Stimulated activated CD8-positive, alpha-beta memory T cell treated with anti-CD3 and anti-CD28 coated beads, Interleukin-15, amount 100 ng/mL, for 24 hours (primary cell): ENCODE measurements at places on chromosomes 7 and 10.

DNA sequence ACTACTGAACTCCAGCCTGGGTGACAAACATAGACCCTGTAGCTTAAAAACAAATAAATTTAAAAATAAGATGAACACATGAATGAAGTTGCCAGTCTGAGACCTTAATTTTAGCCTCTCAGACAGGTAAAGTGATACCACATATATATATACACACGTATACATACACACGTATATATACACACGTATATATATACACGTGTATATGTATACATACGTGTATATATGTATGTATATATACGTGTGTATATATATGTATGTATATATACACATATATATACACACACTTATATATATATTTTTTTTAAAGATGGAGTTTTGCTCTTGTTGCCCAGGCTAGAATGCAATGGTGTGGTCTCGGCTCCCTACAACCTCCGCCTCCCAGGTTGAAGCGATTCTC is 62.7 kb downstream of the UBE2H start:
- DNase-seq, result no peak

GRCh38 chr10:47058961-47059391 is 147.7 kb downstream of the PTPN20 start:
- DNase-seq, result no peak

DNA sequence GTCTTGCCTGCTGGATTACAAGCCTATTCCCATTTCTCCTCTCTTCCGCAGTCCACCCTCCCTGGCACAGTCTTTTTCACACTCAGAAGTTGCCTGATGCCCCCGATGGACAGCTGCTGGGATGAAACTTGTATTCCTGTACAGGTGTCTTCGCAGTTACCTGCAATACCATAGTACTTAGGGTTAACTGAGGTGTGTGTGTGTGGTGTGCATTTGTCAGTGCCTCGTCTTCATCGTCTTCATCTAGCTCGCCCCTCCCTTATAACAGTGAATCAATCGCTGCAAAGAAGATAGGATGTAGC is 11.0 kb downstream of the NXPH1 start:
- no peak for DNase-seq

GRCh38 chr7:131943646-131944045 is 387.2 kb upstream of the PODXL start:
- no peak for DNase-seq

DNA sequence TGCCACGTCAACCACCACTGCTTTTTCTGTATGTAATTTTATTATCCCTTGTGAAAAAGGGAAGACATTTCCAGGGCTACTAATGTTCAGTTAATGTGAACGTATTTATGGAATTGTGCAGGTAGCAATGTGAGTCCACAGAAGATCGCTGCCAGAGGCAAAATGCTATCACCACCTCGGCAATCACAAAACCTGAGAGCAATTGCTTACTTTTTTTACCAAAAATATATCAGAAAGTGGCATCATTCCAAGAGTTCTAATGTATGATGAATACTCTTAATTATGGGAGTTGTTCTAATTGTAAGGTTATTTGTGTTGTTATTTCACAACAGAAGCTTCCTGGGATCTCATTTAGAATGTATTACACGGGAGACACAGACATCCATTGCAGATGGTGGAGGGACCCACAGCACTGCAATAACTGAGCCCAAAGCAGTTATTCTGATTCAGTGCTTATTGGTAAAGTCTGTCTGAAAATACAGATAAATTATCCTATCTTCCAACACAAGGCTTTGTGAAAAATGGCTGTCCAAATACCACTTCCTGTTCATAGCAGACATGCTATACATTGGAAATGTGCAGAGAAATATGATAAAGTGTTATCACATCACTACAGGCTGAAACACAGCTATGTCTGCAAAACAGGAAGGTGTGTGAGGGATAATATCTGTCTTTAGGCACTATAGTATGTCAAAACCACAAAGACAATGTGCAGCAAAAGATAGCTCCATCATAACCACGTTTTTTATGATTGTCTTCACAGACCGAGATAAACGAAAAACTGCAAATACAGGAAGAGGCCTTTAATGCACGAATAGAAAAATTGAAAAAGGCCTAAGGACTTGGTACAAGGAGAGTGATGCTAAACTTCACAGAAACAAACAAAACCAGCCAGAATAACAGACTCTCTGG is 102.7 kb downstream of the CABCOCO1 start:
- DNase-seq, result no peak

GRCh38 chr7:19262826-19263225 is 117.6 kb upstream of the FERD3L start:
- no peak for DNase-seq

DNA sequence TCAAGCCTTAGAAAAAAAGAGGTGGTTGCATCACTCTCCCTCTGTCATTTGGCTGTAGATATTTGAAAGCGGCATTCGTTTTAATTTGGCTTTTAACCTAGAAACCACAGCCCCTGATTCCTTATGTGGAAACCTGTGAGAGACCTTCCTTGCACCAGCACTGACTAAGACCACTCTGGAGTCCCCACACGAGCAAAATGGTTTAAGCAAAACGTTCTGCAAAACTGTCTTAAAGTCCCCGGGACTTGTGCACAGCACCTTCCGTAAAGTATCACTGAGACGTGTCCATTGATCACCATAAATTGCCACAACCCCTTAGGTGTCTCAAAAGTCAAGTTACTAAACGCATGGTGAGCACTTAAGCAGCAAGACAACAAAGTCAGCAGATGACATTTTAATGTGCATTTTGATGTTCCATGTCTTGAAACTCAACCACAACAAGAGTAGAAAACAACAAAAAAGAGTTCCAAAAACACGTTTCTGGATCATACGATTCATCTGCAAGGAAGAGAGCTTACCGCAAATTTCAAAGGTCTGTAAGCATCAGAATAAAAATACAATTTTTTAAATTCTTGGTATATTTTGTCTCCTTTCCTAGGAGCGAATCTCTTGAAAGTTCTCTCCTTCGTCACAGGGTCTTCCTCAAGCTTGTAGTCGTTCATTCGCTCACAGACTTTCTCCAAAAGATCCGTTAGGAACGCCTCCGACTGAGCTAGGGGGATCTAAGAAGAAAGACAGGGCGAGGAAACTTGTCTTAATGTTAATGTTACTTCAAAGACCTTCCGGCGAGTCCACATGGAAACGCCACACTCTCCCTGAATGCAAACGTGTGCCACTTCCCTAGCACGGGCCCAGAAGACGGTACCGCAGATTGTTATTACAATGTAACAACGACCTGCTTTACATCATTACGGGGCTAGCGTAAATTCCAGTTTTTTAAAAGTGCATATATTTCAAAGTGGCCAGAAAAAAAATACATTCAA is 37.7 kb downstream of the CNPY1 start:
- no peak for DNase-seq

GRCh38 chr10:114174695-114175188 is 739 bp upstream of the CCDC186 start:
- DNase-seq, result peak; percentile 10

DNA sequence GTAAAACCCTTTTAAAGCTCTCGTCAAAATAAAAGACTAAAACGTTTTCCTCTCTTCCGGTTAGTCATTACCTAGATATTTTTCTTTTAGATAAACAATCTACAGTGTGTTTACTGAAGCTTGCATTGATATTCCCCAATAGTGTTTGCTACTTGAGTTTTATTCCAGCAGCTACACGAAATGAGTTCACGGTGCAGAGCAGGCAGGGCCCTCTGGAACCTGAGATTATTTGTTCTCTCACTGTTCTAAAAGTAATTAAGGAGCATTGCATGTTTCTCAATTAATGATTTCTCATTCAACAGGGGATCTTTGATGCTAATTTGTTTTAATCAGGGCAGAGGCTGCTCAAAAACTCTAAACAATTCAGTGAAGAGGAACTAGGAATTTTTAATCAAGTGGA is 319.7 kb downstream of the GFRA1 start:
- DNase-seq, result no peak

- no peak for DNase-seq
Observed at GRCh38 chr10:84862551-84862950, 534.2 kb downstream of the CCSER2 start.

GRCh38 chr7:77940647-77941046 is 142.1 kb downstream of the PHTF2 start:
- no peak for DNase-seq

DNA sequence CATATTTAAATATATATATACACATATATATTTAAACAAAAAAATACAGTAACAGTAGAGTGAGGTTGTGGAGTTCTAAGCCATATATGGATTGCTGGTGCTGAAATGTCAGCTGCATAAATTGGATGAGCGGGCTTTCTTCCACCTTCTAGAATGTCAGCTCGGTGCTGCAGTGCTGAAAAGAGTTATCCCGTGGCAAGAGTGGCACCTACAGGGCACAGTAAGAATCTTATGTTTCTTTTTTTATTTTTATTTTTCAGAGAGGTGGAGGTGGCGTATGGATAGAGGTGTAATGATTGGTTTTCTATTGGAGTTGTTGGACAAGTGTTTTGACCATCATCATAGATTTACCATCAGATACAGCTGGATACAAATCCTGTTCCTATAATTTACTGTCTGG is 86.2 kb upstream of the DYNC1I1 start:
- DNase-seq, result no peak
